ENCODE measurements at places on chromosomes 6 and 20.
A peak's percentile ranks its signal among the peaks of the same experiment; 100 is the strongest.

GRCh38 chr6:65799389-65799788 is 92.4 kb upstream of the EYS start:
- DNase-seq: no peak

GRCh38 chr6:140987364-140988155 is 1145.2 kb upstream of the GJE1 start:
- no peak for DNase-seq

DNA sequence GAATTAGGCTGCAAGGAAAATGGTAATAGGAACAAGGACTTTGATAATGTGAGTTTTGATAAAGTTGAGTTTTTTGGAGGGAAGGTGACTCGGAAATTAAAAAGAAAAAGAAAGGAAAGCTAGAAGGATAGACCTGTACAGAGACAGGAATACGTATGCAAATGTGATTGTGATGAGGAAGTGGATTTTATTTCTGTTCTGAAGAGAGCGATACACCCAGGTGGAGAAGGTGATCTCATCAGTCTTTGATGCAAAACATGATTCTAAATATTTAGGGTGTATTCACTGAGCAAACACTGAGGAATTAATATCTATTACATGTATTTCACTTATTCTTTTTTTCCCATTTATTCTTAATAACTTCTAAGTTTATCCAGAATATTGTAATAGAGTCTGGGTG is 9.2 kb upstream of the PLEKHG1 start:
- DNase-seq: no peak

- no peak for DNase-seq
Measured at GRCh38 chr6:159062564-159062945, 17.8 kb upstream of the TAGAP start.

- DNase-seq: no peak
Measured at GRCh38 chr20:59051666-59052185, 9.1 kb upstream of the PRELID3B start.

DNA sequence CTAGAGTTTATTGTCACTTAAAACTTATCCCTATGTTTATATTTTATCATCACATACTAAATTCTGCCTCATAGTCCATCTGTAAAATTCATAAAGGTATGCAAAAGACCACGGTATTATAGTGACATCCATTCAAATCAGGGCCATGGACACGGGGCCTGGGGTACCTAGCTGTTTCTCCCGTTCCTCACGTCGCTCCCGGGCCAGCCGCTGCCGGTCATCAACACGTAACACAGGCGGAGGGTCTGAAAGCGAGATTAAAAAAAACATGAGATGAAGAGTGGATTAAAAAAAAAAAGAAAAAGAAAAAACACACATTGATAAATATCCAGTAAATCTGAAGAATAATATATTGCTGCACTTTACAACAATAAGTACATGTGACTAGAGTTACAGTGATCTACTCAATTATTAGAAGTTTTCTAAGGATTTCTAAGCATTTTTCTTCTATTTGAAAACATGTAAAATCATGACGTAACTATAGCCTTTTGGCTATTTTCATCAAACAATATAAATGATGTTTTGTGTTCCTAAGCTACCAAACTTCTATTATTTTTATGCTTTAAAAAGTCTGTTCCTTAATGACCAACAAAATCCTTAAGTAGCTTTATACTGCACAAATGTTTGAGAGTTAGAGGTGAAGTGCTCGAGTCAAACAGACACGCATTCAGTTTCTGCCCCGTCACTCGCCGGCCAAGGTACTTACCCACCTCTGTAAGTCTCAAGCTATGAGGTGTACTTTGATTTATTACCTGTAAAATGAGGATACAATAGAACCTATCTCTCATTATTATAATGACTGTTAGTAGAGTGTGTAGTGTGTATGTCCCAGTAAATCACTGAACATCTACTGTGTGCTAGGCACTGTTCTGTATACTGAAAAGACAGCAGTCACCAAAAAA is 122.1 kb upstream of the BCLAF1 start:
- no peak for DNase-seq

- DNase-seq: peak; percentile 41
Measured at GRCh38 chr6:26097268-26097875, 10.1 kb downstream of the HFE start.

DNA sequence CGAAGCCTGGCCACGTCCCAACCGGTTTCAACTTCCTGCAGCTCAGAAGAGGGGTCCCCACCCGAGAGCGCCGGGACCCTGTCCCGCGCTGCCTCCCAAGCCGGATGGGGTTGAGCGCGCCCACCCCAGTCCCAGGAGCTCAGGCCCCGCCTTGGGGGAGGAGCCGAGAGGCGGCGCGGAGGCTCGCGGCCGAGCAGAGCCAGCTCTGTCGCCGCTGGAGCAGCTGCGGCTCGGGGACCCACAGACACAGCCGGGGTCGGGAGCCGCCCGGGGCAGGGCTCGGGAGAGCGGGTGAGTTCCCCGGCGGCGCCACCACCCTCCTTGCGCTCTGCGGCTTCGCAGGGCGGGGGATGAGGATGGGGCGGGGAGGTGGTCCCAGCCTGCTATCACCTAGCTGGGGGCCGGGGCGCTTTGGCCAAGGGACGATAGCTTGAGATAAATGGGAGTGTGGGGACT is at the start of gene PPP1R16B:
TSS of gene PPP1R16B (plus strand) at position 196 of the 456 bp plus-strand sequence. CDS start 30,229 bp downstream, outside the sequence.
- DNase-seq: no peak

- no peak for DNase-seq
Measured at GRCh38 chr6:122740936-122741335, 38.6 kb upstream of the FABP7 start.

- no peak for DNase-seq
Measured at GRCh38 chr20:7967199-7967844, 27.1 kb upstream of the HAO1 start.

DNA sequence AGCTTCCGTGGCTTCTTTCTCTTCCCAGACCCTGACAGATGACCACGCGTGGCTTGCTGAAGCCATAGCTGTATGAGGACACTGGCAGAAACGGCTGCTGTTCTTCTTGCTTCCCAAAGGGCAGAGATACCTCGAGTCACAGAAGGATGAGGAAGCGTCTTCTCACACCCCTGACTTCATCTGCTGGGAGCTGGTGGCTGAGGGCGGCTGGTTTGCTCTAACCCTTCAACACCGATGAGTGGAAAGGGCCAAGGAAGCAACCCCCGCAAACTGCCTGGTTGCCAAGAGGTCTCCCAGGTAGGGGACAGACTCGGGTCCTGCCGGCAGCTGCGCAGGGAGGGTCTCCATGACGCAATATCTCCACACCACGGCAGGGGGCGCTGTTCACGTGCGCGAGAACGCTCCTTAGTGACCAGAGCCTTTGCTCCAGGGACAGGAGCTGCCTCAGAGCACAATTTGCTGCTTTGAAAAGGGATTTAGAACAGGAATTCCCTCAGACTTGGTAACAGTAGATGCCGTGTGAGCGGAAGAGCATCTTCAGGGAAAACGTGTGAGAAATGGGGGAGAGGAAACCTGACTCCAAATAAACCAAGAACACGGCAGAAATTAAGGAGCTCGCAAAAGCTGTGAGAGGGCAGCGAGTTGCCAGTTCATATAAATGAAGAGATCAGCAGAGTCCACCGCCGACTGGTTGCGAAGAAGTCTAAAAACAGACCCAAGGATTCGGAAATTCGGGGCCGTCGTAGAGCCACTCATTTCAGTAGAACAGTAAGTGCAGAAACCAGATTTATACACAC is 80.2 kb downstream of the ERMARD start:
- DNase-seq: peak; percentile 4

DNA sequence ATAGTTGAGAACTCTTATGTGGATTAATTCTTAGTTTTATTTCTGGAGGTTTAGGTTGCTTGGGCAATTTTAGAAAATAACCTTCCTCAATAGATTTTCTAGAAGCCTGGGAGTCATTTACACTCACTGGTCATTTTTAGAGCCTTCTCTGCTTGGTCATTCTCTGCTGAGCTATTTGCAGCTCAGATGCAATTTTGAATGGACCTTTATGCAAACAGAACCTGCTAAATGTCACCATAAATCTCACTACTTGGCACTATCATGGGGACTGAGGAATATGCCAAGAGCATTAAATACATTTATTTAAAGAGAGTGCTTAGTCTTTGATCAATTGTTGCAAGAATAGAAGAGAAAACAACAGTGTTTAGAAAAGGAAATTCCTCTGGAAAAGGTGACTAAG is 154.0 kb downstream of the CLVS2 start:
- no peak for DNase-seq

- peak; percentile 30 for DNase-seq
Measured at GRCh38 chr6:37691904-37692806, 5.5 kb downstream of the MDGA1 start.

GRCh38 chr6:128414943-128415342 is 105.5 kb downstream of the PTPRK start:
- peak; percentile 28 for DNase-seq

GRCh38 chr6:39980839-39981580 is 46.7 kb upstream of the MOCS1 start:
- DNase-seq: peak; percentile 28
